ENCODE measurements at places on chromosomes 4 and X. TPM values are rescaled to one million over a fixed set of nuclear protein-coding genes. Genes with fewer than 3 reads are reported as not detected.

MAGEE1 gene
- 2.7 TPM for total RNA-seq

TMPRSS11F gene
- not detected for total RNA-seq

DNA sequence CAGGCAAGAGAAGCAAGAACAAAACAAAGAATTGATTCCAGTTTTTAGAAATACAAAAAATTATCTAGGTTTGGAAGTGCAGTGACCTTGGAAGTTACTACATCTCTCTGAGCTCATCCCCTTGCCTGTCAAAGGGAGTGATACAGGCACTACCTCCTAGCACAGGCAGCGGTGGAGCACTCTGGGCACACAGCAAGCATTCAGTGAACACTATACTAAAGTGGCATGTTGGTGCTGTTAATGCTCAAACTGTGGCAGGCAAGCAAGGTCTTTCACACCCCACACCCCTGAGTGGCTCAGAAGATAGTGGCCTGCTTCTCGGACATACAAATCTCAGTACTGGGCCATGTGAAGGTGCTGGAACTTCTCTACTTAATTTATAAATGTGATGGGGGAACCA, 51.2 kb downstream of the DRD5 start:
- H3K36me3 ChIP-seq, result no peaks in the 10 kb centered on the region
- no peak overlapping the region for H3K27ac ChIP-seq
- DNase-seq, result no peak
- no peaks in the 10 kb centered on the region for H3K27me3 ChIP-seq
- H3K4me3 ChIP-seq, result no peak overlapping the region

DNA sequence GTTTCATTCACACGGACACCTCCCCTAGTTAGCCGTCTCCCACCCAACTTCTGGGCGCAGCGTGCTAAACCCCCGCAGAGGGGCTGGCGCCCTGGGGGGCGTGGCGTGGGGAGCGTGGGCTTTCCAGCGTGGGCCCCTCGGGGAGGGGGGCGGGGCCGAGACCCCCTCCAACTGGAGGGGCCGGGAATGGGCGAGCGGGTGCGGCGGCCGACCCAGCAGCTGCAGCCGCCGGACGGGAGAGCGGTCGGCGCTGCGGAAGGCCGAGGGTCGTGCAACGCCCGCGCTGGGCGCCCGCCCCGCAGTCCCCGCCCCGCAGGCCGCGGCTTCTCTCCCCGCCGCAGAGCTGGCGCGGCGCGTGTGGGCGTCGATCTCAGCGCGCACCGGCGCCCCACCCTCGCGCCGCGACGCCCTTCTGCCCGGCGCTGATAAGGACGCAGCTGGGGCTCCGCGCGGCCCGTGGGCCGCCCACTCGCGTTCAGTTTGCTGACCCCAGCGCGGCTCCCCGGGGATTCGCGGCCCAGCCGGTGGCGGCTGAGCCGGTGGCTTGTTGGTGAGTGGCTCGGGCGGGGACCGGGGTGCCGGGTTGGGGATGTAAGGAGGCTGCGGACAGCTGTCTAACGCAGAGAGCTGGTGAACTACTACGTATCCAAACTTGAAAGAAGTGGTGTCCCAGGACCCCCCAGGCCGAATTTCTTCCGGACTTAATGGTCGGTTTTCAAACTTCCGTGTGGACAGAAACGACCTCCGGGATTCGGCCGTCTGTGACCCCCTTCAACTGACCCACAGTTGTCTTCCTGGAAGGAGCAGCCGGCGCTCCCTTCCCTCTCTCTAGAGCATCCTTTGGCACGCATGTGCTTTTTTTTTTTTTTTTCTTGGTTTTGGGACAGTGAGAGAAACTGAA, 1.5 kb downstream of the FHDC1 start:
- peak overlapping the region; percentile 77 for H3K27ac ChIP-seq
- H3K4me1 ChIP-seq, result peaks cover 20% of the 10 kb centered on the region
- no peaks in the 10 kb centered on the region for H3K36me3 ChIP-seq
- peak overlapping the region; percentile 64 for H3K4me3 ChIP-seq
- H3K27me3 ChIP-seq, result peaks cover 40% of the 10 kb centered on the region
- DNase-seq, result peak; percentile 63

DNA sequence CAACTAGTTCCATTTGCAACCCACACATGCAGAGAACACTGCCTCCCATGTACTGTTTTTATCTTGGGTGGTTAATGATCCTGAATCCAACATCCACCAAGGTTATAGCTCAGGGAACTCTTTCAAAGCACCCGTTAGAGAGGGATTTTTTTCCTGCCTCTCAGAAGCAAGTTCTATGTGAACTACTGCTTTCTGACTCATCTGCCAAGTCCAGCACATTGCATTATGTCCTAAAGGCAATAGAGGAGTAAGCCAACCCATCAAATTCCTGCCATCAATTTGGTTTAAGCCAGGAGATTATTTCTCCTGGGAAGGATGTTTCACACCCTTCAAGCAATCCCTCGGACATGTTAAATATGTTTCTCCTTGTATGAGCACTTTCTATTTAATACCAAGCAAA, 334.5 kb downstream of the GASK1B start:
- no peak overlapping the region for H3K27ac ChIP-seq
- no peak overlapping the region for H3K4me3 ChIP-seq
- H3K27me3 ChIP-seq, result no peaks in the 10 kb centered on the region
- H3K4me1 ChIP-seq, result no peaks in the 10 kb centered on the region
- H3K36me3 ChIP-seq, result no peaks in the 10 kb centered on the region
- DNase-seq, result no peak

- peaks cover 6% of the 10 kb centered on the region for H3K4me1 ChIP-seq
- peak overlapping the region; percentile 55 for H3K4me3 ChIP-seq
- no peak for DNase-seq
- peaks cover 34% of the 10 kb centered on the region for H3K27me3 ChIP-seq
- H3K36me3 ChIP-seq, result no peaks in the 10 kb centered on the region
Measured at GRCh38 chr4:114599231-114599902, 760 bp downstream of the UGT8 start.
